ENCODE measurements at places on chromosomes 5 and 9.

DNA sequence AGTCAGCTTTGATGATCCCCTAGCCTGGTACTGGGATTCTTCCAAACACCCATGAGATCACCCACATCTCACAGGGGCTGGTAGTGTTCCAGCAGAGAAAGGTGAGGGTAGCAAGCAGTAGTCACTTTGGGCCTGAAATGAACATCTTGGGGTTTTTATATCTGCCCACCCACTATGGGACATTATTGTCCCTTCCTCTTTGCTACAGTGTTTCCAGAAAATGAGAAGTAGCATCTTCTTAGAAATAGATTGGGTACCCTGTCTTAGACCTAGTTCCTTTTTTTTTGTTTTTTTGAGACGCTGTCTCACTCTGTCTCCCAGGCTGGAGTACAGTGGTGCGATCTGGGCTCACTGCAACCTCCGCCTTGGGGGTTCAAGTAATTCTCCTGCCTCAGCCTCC lies 249.2 kb upstream of the ANKRD55 start:
- no peak for DNase-seq

GRCh38 chr9:77546376-77546950 lies 101.7 kb downstream of the GNA14 start:
- DNase-seq, result no peak

DNA sequence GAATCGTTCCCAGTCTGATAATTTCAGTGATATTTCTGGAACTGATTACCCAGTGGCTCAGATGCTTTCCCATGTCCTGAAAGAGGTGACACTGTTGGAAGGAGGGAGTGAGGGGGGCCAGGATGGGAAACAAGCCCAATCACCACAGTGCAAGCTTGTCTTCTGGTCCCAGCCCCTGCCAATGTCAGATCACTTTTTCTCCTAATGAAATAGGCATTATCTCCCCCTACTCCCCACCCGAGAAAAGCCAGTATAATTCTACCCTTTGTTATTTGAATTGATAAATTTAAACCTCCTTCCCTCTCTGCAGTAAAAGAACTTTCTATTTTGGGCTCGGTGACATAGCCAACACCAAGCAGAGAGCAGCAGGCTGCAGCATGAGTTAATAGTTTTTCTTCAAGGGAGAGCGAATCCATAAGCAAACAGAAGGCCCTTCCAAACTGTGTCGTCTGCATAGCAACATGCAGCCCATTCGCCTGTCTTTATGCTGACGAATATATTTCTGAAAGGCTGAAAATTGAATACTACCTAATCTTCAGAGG lies 14.6 kb upstream of the PPP2CA start:
- DNase-seq, result peak; percentile 65

DNA sequence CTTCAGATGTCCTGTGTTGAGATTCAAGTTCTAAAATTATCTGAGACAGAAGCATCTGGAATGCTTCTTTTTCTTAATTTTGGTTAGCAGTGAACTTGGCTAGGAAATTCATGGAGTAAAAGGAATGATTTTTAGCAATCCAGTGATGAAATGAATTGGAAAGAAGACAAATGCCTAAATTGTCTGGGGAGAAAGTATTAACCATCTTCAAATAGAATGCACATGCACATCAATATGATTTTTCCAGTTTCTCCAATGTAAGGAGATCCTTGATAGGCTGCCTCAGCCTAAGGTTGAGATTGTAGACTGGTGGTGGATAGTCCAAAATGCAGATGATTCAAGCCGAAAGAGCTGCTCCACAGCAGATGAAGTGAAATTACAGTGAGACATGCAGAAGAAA lies 106.7 kb downstream of the PCSK5 start:
- DNase-seq, result no peak

DNA sequence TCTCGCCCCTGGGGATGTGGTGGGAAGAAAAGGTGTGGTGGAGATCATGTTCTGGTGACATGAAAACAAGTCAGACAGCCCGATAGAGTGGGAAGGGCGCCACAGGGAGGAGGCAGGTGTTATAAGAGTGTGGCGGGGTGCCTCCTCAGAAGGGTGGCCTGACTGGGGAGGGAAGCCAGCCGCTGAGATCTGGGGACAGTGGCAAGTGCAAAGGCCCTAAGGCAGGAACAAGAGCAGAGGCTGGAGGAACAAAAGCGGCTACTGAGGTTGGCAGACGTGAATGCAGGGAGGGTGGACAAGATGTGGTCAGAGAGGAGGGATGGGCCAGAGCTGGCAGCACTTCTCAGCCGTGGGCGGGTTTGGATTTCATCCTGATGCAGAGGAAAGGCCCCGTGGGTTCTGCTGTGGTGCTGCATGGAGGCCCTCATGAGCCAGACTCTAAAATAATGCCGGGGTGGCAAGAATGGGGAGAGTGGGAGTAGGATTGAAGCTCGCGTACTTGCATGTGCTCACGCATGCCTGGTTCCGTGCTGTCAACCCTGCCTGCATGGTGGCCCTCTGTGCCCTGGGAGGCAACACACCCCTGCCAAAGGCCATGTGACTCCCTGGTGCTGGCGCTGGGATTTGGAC lies 89.2 kb downstream of the MVB12B start:
- no peak for DNase-seq

DNA sequence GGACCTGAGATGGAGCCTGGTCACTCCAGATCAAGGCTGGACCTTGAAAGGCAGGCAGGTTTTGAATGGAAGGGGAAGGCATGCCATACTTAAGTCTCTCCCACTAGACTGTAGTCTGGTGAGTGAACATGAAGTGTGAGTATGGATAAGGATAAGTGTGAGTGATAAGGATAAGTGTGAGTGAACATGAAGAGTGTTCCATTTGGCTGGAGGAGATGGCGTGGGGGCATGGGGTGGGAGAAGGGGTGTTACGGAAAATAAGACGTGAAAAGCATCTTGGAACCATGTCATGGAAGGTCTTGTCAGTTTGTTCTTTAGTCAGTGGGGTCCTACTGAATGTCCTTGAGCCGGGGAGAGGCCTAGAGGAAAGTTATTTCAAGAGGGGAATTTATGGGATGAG lies 32.8 kb downstream of the HMGXB3 start:
- no peak for DNase-seq

- no peak for DNase-seq
Observed at GRCh38 chr9:76114144-76114543, 223.7 kb downstream of the PCSK5 start.

GRCh38 chr5:114324282-114324681 lies 37.6 kb upstream of the KCNN2 start:
- no peak for DNase-seq

GRCh38 chr9:18495065-18495464 lies 21.1 kb downstream of the ADAMTSL1 start:
- no peak for DNase-seq

- no peak for DNase-seq
Observed at GRCh38 chr5:1294206-1294834, 548 bp downstream of the TERT start.

DNA sequence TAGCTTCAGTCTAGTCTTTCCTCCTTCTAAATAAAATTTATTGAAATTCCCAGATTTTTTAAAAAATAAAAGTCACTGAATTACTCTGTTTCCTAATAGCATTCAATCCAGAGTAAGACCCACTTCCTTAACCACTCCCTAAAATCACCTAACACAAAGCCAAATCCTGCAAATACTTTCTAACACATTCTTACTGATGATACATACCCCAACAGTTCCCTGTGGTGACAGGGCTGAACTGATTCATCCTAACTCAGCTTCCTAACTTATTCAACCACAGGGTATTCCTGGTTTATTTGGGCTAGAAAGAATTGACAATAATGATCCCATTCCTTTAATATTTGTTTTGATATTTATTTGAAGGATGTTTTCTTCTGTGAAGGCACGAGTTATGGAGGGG lies 40.7 kb upstream of the ZNF300 start:
- DNase-seq, result no peak

- no peak for DNase-seq
Observed at GRCh38 chr9:114000063-114000454, 78.0 kb downstream of the AMBP start.

DNA sequence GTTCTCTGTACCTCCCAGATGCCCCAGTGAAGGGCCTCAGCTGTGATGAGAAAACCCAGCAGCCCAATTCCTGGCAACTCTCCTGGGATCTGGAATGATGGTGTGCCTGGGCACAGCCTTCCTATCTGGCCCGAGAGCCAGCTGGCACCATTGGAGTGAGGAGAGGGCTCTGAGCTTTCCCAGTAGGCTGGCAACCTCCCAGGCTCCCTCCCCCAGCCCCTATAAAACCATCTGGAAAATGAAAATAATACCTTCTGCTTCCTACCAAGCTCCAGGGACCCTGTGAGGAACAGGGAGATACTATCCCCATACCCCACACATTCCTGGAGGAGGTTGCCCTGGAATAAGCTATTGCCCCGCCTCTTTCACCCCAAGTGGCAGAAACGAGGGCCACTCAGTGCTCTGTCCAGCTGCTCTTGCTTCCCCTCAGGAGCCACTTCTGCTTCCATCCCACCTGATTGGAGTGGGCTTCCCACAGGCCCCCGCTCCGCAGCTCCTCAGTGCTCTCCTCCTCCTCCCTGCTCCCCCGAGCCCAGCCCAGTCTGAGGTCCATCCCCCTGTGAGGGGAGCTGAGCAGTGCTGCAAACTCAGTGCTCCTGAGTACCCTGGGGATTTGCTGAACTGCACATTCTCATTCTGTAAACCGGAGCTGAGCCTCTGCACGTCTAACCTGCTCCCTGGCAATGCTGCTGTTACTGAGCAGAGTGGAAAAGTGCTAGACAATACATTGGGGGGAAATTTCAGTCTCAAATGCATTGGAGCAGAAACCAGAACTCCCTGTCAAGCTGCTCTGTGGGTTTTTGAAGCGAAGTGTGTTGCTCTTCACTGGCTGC lies 74.7 kb downstream of the THBS4 start:
- peak; percentile 99 for DNase-seq

- DNase-seq, result no peak
Observed at GRCh38 chr5:125032286-125032685, 285.8 kb upstream of the ZNF608 start.

- DNase-seq, result no peak
Observed at GRCh38 chr9:3237121-3237520, 288.7 kb downstream of the RFX3 start.

GRCh38 chr5:69295088-69295754 lies 37.4 kb downstream of the CCDC125 start:
- DNase-seq, result no peak

- no peak for DNase-seq
Observed at GRCh38 chr9:69951411-69951810, 92.2 kb upstream of the MAMDC2 start.

- no peak for DNase-seq
Observed at GRCh38 chr5:157366741-157367674, 93.0 kb upstream of the NIPAL4 start.

DNA sequence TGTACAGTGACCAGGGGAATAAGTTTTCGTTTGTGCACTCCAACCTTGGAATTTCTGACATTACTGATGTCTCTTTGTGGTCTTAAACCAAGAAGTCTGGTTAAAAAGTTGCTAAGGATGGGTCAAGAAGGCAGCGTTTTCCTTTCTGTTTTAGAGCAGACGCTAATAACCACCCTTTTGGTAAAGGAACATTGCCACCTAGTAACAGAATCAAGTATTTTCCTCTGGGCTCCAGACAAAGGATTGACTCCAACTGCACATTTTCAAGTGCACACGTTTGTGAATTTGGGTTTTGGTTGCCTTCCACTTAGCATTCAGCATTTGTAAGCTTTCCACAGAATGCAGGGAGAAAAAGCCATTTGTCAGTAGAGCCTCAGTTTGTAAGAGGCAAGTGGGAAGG lies 22.2 kb upstream of the CEP78 start:
- no peak for DNase-seq

GRCh38 chr5:2165203-2165602 lies 282.5 kb upstream of the IRX4 start:
- DNase-seq, result no peak

DNA sequence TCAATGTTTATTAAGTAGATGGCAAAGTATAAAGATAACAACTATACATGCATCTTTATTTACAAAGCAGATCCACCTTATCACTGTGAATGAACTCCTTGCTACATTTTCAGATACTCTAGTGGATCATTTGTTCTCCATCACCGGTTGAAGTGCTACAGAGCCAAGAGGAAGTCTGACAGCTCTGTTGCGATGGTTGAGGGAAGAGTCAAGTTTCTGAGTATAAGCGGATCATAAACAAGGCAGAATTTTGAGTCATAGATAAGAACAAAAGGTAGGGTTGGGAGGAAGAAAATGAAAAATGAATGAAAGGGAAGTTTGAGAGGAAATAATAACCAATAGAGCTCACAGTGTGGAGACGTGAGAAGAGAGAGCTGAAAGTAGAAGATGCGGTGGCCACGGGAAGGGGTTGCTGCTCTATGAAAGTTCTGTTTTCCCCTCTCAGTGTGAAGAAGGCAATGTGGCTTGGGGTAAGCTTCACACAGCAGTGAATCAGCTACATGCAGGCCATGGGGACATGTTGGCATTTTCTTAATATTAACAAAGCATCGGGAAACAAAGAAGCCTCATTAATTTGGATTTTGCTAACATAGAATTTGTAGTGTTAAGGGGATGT lies 30.8 kb upstream of the KCNN2 start:
- no peak for DNase-seq

- DNase-seq, result no peak
Observed at GRCh38 chr5:96177303-96177869, 215.7 kb upstream of the ELL2 start.

DNA sequence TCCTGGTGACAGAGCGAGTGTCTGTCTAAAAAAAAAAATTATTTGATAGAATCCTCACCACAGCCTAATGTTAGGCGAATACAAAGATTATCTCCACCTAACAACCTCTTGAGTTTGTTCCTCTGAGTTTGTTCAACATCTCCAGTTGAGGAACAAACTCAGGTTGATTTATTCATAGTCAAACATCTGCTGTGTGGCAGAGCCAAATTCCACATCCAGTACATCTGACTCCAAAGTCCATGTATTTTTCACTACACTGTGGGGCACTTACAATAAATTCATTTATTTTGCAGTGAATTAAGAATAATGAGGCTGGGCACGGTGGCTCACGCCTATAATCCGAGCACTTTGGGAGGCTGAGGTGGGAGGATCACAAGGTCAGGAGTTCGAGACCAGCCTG lies 53.3 kb downstream of the KIF24 start:
- DNase-seq, result no peak

GRCh38 chr9:6590772-6591384 lies 54.7 kb downstream of the GLDC start:
- DNase-seq, result no peak

- DNase-seq, result no peak
Observed at GRCh38 chr9:101578378-101578777, 16.4 kb downstream of the PPP3R2 start.

All from NCI-H446 (cell line).